ENCODE measurements at places on chromosomes 11 and 22.

DNA sequence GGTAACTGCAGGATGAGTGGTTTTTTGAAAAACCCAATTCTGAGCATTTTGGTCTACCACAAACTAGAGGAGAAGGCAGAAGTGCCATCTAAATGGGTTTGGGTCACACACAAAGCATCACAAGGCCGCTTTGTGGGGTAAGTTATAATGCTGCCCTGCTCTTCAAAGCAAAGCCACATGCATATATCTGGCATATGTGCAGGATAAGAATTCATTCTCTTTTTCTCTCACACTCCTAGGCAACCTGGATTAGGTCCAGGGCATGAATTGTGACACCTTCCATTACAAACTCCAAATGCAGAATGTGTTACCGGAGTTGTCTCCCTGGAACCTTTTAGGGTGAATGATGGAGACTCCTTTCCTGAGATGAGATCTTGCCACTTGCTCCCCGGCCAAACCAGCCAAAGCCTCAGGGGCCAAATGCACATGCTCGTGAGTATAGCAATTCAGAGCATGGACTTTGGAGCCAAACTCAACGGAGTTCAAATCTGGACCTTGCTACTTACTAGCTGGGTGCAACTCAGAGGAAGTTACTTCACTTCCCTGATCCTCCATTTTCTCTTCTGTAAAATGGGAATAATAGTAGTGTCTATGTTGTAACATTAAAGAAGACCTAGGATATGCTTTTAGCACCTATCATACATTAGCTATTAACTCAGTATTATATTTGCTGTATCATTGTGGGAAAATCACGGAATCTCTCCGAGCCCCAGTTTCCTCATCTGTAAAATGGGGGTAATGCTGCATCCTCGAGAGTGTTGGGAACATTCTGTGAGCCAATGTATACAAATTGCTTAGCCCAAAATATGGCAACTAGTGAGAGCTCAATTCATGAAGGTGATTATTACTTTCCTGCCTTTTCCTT lies 96.6 kb downstream of the COMMD9 start:
- DNase-seq = no peak

DNA sequence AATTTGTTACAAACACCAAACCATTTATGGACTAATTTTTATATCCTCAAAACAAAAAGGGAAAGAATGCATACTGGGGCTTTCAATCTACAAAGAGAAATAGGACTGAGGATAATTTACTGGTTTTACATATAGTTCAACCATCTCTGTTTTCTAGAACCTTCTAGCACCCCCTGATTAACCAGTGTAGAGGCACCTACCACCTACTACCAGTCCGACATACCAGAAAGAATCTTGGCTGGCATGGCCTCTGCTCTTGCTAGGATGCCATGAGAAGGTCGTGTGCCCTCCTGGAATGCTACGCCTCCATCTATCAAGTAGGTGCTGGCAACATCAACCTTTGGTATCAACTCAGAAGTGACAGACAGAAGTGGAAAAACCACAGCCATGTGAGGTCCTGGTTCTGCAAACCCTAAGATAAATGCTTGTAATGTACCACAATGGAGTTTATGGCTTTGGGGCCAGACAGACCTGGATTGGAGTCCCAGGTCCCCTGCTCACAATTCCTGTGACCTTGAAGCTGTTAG lies 28.2 kb downstream of the MYH9 start:
- no peak for DNase-seq

- no peak for DNase-seq
Measured at GRCh38 chr11:64224151-64224890, 1.7 kb downstream of the TRPT1 start.

DNA sequence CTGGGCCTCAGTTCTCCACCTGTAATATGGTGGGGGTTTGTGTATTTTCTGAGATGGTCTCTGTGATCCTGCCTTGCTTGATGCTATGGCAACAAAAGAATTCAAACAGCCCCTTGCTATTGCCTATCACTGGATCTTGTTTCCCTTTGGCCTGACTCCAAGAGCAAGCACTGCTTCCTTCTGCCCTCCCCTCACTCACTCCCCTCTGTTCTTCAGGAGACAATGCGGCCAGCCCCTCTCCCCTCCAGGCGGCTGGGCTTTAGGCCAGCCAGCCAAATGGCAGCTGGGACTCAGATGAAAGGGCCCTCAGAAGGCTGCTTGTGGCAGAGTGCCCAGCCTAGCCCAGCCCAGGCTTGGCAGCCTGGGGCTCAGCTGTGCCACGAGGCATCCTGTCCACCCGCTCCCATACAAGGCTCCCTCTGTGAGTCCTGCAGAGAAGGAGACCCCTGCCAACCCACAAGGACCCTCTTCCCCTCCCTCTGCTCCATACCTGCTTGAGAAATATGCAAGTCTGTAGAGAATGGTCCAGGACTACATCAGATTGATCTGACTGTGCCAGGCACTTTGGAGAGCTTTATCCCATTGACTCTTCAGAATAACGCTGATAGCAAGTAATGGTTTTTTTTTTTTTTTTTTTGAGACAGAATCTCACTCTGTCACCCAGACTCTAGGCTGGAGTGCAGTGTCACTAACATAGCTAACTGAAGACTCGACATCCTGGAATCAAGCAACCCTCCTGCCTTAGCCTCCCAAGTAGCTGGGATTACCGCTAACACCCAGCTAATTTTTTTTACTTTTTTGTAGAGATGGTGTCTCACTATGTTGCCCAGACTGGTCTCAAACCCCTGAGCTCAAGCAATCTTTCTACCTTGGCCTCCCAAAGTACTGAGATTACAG lies 7.6 kb upstream of the KCTD14 start:
- DNase-seq = no peak

DNA sequence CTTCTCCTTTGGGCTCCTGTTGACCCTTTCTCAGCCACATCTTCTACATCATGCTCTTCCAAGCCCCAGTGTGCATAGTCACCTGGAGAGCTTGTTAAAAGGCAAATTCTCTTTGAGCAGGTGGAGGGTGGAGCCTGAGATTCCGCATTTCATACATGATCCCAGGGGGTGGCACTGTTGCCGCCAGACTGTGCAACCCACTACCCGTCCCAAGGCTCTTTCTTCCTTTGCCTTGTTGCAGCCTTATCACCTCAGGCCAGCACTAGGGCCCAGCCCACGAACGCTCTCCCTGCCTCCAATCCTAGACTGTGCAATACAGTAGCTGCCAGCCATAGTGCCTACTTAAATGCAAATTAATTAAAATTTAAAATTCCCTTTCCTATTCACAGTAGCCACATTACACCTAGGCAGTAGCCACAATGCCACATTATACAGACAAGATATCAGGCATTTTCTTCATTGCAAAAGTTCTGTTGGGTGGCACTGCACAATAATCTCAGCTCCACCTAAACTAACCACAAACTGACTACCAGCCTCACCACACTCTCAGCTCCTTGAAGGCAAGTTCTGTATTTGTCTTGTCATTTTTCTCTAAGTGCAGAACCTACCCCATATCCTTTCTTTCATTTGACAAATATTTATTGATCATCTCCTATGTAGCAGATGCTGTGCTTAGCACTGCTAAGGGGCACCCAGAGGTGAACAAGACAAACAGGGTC lies 4.6 kb upstream of the KCNJ5 start:
- no peak for DNase-seq

DNA sequence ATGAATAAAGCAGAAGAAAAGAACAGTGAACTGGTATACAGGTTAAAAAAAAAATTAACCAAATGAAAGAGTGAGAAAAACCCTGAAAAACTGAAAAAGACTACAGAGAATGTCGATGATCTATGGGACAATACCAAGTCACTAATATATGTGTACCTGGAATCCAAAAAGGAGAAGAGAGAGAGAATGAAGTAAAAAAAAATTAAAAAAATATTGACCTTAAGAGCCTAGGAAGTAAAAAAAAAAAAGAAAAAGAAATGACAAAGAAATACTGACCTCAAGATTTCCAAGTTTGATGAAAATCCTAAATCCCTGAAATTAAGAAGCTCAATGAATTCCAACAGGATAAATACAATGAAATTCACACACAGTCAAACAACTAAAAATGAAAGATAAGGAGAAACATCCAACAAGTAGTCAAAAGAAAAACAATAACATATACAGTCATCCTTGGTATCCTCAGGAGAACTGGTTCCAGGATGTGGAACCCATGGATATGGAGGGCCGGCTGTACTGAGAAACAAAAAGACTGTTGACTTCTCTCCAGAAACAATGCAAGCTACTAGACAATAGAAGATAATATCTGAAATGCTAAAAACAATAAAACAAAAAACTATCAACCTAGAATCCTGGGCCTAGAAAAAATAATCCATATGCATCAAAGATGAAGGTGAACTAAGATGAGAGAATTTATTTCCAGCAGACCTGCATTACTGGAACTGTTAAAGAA lies 33.5 kb upstream of the SERPIND1 start:
- DNase-seq = no peak

GRCh38 chr11:73388265-73389133 lies 12.3 kb downstream of the RELT start:
- no peak for DNase-seq

DNA sequence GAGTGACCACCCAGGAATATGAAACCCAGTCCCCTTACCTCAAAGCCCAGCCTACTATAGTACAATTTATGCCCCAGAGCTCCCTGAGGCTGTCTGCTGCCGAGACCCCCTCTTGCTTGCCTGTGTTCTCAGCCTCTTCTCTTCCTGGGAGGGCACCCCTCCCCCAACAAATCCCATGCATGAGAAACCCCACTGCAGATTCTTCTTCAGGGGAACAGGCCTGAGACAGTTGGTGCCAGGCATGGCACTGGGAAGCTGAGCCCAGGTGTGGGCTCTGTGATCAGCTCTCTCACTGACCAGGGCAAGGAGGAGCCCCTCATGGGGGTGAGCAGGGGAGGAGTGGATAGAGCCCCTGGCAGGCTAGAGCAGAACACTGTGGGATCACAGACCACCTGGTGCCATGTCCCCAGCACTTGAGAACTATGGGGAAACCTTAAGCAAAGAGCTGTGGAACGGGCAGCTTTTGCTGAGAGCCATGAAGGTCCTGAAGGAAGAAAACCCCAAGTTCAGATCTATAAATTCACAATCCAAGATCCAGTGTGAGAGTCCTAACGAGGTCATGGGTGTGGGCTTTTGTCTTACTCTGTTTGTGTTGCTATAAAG lies 46.5 kb upstream of the TH start:
- no peak for DNase-seq

DNA sequence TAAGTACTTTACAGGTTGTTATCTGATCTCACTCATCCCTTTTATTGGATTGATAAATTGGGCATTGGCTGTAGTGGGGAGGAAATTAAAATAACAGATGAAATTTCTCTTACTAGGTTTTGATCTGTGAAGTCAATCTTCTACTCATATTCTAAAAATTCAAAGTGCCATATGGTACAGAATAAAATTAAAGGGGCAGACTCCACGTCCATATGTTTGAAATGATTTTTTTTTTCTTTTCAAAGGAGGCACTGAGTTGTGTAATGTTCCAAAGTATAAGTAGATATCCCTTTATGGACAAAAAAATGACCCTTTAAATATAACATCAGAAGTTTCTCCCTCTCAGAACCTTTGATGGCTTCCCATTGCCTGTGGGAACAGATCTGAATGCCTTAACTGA lies 207.4 kb downstream of the DBX1 start:
- no peak for DNase-seq

DNA sequence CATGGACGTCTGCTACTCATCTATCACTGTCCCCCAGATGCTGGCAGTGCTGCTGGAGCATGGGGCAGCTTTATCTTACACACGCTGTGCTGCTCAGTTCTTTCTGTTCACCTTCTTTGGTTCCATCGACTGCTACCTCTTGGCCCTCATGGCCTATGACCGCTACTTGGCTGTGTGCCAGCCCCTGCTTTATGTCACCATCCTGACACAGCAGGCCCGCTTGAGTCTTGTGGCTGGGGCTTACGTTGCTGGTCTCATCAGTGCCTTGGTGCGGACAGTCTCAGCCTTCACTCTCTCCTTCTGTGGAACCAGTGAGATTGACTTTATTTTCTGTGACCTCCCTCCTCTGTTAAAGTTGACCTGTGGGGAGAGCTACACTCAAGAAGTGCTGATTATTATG lies 9.2 kb upstream of the OR9Q2 start:
- DNase-seq = no peak

GRCh38 chr22:25892678-25893077 lies 150.7 kb downstream of the MYO18B start:
- no peak for DNase-seq

DNA sequence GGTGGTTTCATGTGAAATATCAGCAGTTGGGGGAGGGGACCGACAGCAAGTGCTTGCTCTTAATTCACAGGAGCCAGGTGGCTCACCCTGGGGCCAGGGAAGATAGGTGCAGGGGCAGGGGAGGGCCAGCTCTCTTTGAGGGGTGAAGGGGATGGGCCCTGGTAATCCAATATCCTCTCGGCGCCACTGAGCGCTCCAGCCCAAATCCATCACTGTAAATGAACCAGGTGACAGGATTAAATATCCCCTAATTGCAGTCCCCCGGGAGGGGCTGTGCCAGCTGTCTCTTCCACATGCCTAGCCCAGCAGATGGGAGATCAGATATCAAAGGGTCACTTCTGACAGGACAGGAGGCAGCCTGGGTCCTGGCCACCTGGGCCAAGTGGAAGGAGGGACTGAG lies 531.8 kb upstream of the CADM1 start:
- DNase-seq = no peak

- DNase-seq = no peak
Measured at GRCh38 chr11:65911682-65912568, 6.9 kb downstream of the C11orf68 start.

- no peak for DNase-seq
Measured at GRCh38 chr11:91078221-91078620, 855.4 kb upstream of the CHORDC1 start.

DNA sequence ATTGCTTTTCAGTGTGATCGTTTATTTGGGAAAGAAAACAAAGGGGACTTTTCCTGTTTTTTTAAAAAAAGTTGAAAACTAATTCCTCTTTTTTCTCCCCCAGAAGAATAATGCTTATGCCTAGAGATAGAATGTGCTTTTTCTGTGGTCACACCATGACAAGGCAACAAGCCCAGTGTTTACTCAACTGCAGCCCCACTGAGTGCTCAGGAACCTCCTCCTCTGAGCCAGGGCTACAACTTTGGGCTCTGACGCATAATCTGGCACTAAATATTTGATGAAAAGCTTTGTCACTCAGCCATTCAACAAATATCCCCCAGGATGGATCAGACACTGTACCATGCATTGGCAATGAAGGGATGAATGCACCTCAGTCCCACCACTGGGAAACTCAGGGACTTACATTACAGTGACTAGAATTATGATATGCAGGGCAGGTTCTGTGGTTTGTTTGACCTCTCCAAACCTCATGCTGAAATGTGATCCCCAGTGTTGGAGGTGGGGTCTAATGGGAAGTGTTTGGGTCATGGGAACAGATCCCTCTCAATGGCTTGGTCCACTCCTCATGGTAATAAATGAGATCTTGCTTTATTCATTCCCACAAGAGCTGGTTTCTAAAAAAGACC lies 155.9 kb downstream of the CCDC34 start:
- no peak for DNase-seq

GRCh38 chr11:121723246-121723741 lies 270.5 kb upstream of the SORL1-AS1 start:
- DNase-seq = no peak
